ENCODE measurements at places on chromosomes 16 and 17.

- DNase-seq = no peak
These were observed 199.4 kb upstream of the RPL38 start for GRCh38 chr17:74004056-74004455.

GRCh38 chr16:57276596-57276995 is 7.9 kb downstream of the PLLP start:
- DNase-seq = no peak

- DNase-seq = no peak
These were observed 13.1 kb downstream of the ODAD4 start for GRCh38 chr17:41943492-41943891.

DNA sequence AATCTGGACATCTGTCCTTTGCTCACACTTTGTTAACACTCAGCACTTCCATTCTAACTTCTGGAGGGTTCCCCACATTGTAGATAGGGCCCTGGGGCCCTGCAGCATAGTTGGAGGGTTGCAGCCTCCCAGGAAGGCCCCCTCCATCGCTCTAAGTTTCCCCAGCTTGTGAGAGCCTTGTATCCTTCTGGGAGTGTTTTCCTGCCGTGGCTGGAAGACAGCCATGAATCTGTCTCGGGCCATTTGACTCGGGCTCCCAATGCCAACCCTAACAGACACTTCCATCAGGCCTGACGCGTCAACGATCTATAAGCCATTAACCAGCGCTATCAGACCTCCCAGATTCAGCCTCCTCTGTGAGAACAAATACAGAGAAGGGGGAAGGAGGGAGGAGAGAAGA is 263.7 kb upstream of the RPL38 start:
- no peak for DNase-seq

GRCh38 chr17:57875290-57876022 is 25.6 kb upstream of the MRPS23 start:
- DNase-seq = no peak

GRCh38 chr16:85935391-85935973 is 36.5 kb downstream of the IRF8 start:
- no peak for DNase-seq

GRCh38 chr17:63696381-63696961 is 3.5 kb downstream of the LIMD2 start:
- peak; percentile 12 for DNase-seq

DNA sequence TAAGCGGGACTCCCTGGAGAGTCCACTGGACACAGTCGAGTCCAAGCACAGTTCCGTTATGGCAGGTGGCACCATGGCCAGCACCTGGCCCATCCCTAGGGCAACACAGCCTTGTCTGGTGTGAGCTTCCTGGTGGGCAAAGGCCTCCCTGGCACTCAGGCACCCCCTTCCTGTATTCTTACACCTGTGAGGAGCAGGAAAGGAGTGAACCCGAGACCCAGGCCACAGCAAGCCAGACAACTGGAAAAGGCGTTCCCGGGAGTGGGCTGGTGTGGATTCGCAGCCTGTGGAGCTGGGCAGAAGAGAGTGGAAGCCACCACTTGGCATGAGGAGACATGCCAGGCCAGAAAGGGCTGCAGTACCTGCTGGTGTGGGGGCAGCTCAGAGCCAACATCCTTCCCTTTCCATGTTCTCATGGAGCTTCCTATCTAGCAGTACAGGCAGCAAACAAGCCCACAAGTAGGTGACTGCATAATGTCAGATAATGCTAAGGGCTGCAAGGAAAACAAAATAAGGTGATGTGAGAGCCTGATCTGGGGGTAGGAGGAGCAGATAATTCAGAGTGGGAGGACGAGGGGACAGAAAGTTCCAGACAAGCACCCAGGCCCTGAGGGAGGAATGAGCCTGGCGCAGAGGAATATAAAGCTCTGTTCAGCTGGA is 87.0 kb downstream of the GNAO1 start:
- no peak for DNase-seq

GRCh38 chr16:85416228-85417109 is 196.7 kb upstream of the GSE1 start:
- peak; percentile 63 for DNase-seq

- no peak for DNase-seq
These were observed 15.8 kb upstream of the KRT20 start for GRCh38 chr17:40900809-40901356.

GRCh38 chr16:19361587-19361986 is 56.1 kb upstream of the TMC5 start:
- no peak for DNase-seq

DNA sequence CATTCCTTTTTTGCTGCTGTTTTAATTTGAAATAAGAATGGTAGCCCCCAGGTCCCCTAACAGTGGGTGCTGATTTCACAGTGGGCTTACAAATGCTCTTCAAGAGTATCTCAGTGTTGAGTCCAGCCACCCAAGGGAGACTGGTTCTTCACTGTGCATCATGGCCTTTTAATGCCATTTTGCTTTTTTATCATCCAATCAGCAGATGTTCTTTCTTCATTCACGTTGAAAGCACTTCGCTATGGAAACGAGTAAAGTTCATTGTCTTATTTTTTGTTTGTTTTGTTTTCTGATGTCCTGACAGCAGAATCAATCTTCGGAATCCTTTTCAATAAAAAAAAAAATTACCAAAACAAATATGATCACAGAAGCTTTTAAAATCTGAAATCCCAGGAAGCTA is 429.0 kb downstream of the MAF start:
- DNase-seq = no peak

DNA sequence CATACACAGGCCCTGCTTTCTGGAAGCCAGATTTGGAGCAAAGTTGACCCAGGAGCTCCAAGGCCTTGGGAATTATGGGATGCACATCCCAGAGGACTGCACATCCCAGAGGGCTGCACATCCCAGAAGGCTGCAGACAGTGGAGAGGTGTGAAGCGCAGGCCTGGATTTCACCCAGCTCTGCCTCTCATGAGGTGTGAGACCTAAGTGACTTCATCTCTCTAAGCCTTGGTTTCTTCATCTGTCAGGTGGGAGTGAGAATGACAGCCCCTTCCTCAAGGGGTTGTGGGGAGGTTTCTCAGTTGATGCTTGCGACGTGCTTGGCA is 102.3 kb downstream of the GSG1L start:
- DNase-seq = no peak

DNA sequence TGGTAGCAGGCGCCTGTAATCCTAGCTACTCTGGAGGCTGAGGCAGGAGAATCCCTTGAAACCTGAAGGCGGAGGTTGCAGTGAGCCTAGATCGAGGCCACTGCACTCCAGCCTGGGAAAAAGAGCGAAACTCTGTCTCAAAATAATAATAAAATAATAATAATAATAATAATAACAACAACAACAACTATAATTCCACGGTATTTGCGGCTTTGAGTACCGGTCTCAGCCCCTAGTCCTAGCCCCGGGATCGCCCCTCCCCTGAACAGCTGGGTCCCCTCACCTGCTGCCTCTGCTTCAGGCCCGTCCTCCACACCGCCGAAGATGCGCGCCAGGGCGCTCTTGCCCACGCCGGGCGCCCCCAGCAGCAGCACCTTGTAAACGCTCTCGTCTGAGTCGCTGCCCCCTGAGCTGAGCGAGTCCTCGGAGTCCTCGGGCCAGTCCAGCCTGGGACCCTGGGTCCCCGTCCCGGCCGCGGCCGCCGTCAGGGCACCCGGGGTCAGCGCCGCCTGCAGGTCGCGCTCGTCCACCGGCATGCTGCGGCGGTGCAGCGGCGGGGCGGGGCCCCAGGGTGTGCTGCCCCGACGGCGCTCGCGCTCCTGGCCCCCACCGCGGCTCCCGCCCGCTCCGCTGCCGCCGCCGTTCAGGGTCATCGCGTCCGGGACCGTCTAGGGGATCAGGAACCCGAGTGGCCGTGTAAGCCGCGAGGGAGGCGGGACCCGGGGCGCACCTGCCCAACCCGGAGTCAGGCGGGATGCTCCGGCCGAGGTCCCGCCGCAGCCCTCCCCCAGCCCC is 611 bp downstream of the RRAD start:
- DNase-seq = peak; percentile 12

GRCh38 chr16:9953908-9954570 is 228.2 kb downstream of the GRIN2A start:
- no peak for DNase-seq

GRCh38 chr16:72852421-72852820 is 195.5 kb downstream of the ZFHX3 start:
- no peak for DNase-seq

DNA sequence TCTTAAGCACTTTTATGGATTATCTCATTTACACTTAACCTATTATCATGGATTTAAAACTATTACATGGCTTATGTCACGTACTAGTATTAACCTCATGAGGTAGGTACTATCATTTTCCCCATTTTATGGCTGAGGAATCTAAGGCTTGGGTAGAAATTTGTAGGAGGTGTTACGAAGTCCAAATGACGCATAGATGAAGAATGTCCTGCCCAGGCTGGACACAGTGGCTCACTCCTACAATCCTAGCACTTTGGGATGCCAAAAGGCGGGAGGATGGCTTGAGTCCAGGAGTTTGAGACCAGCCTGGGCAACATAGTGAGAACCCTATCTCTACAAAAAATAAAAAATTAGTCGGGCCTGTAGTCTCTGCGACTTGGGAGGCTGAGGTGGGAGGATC is 4.8 kb upstream of the C1QL1 start:
- DNase-seq = no peak

DNA sequence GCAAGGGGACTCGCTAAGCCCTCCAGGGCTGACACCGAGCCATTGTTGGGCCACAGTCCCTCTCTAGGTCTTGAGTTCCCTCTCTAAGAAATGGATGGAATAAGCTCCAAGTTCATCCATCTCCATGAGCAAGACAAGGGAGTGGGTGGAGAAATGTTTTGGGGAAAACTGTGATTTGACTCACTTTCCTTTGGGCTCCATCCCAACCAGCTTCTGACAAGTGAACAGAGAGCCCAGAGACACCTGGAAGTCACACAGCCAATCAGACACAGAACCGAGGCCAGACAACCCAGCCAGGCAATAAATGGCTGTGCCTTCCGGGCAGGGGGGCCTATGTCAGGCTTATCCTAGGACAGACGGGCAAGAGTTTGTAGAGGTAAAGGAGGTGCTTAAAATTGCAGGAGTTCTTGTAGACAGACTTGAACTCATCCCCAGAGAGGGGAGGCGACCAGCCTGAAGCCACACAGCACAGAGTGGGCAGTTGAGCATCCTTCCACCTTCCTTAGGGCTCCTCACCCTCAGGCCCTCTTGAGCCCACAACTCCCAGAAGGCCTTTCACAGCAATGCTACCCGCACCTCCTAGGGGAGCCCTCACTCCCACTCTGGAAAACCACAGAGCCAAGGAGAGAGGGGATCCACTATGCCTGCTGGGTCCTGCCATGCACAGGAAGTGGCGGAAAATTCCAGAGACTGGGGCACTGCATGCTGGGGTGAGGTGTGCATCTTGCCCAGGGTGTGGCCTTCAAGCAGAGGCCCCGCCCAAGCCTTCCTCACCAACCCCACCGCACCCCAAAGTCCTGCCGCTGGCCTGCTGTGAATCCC is 9.5 kb upstream of the FAM83G start:
- DNase-seq = no peak

- no peak for DNase-seq
These were observed 39.4 kb upstream of the PHB1 start for GRCh38 chr17:49454050-49454449.

- no peak for DNase-seq
These were observed 11.7 kb upstream of the TCF25 start for GRCh38 chr16:89861648-89862047.

Measured in T follicular helper cell (primary cell).